IMR-90 (cell line): ENCODE measurements at places on chromosomes 1 and 21. TPM values are rescaled to one million over a fixed set of nuclear protein-coding genes. Genes with fewer than 3 reads are reported as not detected.

The S100A8 gene
- total RNA-seq, result not detected in 2 replicates

DNA sequence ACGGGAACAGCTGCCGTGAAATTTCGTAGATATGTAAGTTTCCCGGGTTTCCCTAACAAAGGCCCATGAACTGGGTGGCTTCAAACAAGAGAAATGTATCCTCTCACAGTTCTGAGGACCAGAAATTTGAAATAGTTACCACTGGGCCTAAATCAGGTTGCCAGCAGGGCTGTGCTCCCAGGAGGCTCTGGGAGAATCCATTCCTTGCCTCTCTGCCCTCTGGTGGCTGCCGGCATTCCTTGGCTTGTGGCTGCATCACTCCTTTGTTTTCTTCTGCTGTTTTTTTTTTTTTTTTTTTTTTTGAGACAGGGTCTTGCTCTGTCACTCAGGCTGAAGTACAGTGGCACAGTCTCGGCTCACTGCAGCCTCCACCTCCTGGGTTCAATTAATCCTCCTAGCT lies 23.7 kb downstream of the UMODL1 start:
- DNase-seq, result no peak

GRCh38 chr1:193538003-193538354 lies 351.6 kb upstream of the B3GALT2 start:
- DNase-seq, result no peak

- DNase-seq, result peak; percentile 73
These were observed 304.9 kb upstream of the USP24 start for GRCh38 chr1:55519937-55520683.

DNA sequence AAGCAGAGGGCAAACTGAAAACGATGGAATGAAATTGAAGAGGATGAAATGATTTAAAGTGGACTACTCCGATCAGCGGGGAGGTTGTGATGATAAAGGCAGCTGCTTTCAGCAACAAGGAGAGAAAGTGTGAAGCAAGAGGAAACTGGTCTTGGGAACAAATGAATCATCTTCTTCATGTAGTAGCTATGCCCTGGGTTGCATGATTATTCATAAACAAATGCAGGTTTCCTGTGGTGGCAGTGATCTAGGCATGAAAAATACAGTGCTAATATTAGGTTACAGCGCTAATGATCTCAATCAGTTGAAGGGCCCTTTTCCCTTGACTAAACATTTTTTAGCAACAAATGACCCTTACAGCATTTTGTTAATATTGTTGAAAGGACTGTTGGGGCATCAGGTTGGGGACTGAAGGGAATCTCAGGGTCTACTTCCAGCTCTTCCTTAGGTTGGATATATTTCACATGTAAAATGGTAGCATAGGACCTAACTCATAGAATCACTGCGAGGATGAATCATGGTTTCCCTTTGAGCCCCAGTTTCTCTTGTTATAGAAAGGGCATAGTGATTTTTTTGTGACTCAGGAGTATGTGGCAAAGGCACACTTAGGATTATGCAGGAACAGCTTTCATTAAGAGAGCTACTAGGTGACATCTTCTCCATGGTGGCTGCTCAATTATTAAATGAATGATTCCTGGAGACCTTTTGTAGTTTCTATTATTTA lies 1.9 kb upstream of the ZFYVE9 start:
- peak; percentile 88 for DNase-seq

The TNFAIP8L2 gene
- not detected in 2 replicates for total RNA-seq

The CYP4A22 gene
- total RNA-seq, result not detected in 2 replicates

The DCST2 gene
- total RNA-seq, result not detected in 2 replicates

GRCh38 chr1:224696891-224697765 lies 81.0 kb downstream of the CNIH3 start:
- DNase-seq, result peak; percentile 81

DNA sequence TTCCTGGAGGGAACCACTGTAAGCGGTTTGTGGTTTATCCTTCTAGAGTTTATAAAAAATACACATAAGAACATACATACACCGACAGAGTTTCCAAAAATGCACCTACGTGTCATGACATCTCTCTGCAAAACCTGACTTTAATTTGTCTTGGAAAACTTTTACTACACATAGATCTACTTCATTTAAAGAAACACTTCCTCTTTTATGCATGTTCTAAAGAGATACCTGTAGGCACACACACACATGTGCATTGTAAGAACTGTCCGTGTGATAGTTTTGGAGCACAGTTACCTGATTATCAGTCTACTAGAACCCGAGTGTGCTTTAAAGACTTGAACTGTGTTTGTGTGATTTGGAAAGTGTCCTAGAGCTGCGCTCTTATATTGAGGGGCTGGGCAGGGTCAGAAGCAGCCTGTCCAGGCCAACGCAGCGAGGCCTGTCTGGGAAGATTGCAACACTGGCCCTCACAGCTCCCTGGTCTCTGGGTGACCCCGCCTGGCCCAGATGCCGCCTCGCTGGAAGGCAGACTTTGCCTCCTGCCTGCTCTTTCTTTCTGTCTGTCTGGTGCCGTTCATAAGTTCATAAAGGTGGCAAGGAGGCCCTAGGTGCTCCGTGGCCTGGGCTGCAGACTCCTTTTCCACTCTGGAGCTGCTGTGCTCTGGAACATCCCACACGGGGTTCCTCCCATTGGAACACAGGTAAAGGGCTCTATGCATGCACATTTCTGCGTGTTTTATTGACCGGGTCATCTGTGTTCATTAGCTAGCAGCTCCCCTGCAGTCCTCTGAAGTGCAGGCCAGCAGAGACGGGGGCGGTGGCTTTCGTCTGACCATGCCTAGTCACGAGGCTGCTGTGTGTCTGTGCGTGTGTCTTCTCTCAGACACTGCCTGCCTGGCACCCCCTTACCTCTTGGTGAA lies 46.3 kb downstream of the AGPAT3 start:
- no peak for DNase-seq

DNA sequence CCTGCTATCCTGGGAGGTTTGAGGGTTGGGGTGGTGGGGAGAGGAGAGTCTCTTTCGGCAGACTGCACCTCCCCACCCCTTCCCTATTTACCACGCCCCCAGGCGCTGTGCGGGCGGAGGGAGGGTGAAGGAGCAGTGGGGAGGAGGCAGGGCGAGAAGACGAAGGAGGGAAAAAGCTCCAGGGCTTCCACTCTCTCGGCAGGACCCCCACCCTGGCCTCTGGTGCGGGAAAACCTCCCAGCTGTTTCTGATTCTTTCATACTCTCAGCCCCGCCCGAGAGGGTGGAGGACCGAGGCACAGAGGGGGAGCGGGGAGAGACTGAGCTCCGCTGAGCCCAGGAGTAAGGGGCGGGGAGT lies 866 bp upstream of the WNT2B start:
- no peak for DNase-seq

GRCh38 chr1:228345201-228345930 lies 61.3 kb downstream of the TRIM11 start:
- DNase-seq, result no peak

DNA sequence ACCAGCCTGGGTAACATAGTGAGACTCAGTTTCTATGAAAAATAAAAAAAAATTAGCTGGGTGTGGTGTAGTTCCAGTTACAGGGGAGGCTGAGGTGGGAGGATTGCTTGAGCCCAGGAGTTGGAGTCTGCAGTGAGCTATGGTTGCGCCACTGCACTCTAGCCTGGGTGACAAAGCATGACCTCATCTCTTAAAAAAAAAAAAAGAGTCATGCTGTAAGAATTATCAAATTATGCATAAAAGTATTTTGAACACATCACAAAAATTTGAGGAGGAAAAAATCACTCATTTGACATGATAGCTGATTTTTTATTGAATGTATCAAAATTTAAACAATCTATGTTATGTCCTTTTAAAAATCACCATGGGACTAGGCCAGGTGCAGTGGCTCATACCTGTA lies 17.8 kb downstream of the CCDC30 start:
- DNase-seq, result no peak

DNA sequence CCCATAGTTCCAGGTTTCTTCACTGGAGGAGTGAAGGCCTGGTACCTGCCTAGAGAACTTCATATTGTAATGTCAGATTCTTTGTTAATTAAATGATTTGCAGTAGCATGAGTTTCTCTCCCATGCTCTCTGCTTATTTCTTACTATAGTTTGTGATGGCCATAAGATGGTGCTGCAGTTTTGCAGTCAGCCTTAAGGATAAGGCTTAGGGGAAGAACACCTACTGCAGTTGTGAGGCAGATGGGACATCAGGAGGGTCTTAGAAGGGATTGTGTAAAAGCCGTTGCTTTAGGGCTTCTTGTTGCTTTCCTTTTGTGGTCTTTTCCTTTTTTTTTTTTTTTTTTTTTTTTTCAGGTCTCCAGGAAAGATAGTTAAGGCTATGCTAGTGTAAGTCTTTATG lies 61.8 kb downstream of the MACF1 start:
- no peak for DNase-seq

The ZNF683 gene
- total RNA-seq, result not detected in 2 replicates

The IL6R gene
- 6.1 and 9.5 TPM in 2 replicates for total RNA-seq

The MEGF6 gene
- total RNA-seq, result 0.56 and 0.72 TPM in 2 replicates

The RAP1GAP gene
- under 0.01 TPM in 1 of 2 replicates, not detected in the other for total RNA-seq

The BLACAT1 gene
- under 0.01 TPM in 1 of 2 replicates, not detected in the other for total RNA-seq

The CDA gene
- total RNA-seq, result 0.90 and 1.4 TPM in 2 replicates

The BGLAP gene
- total RNA-seq, result not detected in 2 replicates

DNA sequence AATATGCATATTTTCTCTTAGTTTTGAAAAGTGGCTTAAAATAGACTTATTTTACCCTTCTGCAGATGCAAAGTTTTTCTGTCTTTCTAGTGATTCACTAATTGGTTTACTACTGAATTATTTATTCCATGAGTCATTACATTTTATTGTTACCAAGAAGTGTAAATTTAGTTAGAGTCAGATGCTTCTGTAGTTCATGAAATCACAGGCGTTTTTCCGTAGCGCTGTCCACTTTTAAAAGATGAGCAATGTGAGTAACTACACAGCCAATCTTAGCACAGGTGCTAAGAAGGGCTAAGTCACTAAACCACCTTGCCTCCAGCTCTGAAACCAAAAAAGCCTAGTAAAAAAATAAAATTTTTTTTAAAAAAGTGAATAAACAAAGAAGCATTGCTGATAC lies 24.7 kb downstream of the RGS13 start:
- no peak for DNase-seq

DNA sequence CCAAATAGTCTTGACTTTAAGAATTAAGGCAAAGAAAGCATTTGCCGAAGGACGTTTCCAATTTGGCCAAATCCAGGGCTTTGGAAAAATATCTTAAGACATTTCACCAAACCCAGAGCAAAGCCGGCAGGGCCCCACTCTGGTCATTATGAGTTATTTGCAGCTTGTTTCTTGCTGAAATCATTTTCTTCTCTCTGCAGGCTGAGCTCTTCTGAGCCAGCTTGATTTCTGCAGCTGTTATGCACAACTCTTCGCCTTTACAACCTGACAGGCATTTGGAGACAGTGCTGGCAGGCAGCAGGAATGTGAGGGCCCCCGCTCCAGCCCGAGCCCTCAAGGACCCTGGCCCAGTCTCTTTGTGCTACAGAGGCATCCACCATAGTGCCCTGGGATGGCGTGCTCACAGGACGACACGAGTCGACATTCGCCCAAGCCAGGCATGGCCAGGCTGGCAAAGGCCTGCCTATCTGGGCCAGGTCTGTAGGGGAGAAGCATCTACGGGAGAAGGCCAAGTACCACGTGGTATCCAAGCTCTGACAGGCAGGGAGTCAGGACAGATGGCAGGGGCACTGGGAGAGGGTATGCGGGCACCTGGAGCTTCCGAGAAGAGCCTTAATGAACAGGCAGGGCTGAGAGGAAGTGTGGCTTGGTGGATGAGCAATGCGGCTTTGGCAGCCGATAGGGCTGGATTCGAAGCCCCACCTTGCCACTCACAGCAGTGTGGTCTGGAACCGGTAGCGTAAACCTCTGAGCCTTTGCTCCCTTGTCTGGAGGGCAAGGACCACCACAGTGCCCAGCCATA lies 32.3 kb downstream of the SYF2 start:
- DNase-seq, result no peak

GRCh38 chr1:116855191-116855619 lies 54.5 kb upstream of the PTGFRN start:
- no peak for DNase-seq

DNA sequence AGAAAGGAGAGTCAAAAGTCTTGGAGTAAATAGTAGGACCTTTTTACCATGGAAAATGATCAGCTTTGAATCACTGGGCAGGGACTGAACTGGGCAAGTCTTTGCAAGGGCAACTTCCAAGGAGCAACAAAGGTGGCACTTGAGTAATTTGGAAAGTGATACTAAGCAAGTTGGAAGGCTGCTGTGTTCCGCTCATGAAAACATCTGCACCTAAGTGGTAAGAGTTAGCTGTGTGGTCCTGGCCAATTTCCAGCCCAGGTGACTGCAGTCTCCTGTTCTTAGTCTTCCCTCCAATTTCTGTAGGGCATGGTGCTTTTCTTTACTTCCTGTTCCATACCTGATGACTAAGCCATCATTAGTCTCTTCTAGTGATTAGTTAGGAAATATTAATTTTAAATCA lies 35.5 kb upstream of the PRDM2 start:
- DNase-seq, result no peak

DNA sequence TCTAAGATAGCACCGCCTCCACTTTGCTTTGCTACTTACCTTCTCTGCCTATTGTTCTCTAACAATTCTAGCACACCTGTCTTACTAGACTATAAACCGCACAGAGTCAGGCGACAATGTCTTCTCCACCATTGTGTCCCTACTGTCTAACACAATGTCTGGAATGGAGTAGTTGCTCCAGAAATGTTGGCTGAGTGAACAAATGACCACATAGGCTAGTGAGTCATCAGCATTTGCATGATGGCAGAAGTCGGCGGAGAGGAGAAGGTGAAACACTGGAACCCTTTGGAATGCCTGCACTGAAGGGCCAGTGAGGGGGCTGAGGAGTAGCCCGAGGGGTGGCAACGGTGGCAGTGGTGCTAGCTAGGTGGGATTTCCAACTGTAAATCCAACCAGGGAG lies 14.0 kb upstream of the PABPC4 start:
- DNase-seq, result peak; percentile 53

- peak; percentile 68 for DNase-seq
These were observed 3.8 kb downstream of the LCA5L start for GRCh38 chr21:39441502-39442475.

The DNAJC6 gene
- 0.18 and 0.28 TPM in 2 replicates for total RNA-seq

DNA sequence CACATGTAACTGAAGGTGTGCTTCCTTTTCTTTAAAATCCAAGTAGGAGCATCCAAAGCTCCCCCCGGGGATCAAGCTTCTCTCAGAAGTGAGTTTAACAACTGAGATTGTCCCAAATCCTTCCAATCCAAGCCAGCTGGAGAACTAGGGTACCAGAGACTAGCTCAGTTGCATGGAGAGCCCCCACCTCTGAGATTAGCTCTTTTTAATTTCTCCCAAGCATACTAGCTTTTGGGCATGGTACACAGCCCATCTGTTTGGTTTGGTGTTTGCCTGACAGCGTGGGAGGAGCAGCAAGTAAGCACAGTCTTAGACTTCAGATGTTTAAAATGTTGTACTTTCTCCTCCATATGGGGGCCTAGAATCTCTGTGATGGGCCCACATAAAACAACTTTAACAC lies 142.8 kb downstream of the ASTN1 start:
- no peak for DNase-seq

The FAM72B gene
- total RNA-seq, result 1.6 and 2.8 TPM in 2 replicates

The GBP7 gene
- not detected in 2 replicates for total RNA-seq

The TMEM52 gene
- 0.28 and 0.54 TPM in 2 replicates for total RNA-seq

The KCNA2 gene
- under 0.01 TPM in 1 of 2 replicates, not detected in the other for total RNA-seq

The POU3F1 gene
- total RNA-seq, result not detected in 2 replicates

- peak; percentile 65 for DNase-seq
These were observed 586 bp downstream of the COL24A1 start for GRCh38 chr1:86155807-86156565.

The ZMYND12 gene
- under 0.01 TPM in 1 of 2 replicates, not detected in the other for total RNA-seq

The FUBP1 gene
- total RNA-seq, result 129 and 165 TPM in 2 replicates

The PADI3 gene
- not detected in 2 replicates for total RNA-seq
